ENCODE measurements at places on chromosomes 6 and 20. TPM values are rescaled to one million over a fixed set of nuclear protein-coding genes. Genes with fewer than 3 reads are reported as not detected.

TGM3 gene
- total RNA-seq: not detected

ADTRP gene
- 0.45 TPM for total RNA-seq

RFX6 gene
- total RNA-seq: not detected

CNKSR3 gene
- 6.2 TPM for total RNA-seq

LRP11 gene
- 20.0 TPM for total RNA-seq

BAG2 gene
- total RNA-seq: 7.2 TPM

EFCAB8 gene
- 0.20 TPM for total RNA-seq

MYB gene
- total RNA-seq: 7.6 TPM

TP53TG5 gene
- total RNA-seq: not detected

PACRG gene
- total RNA-seq: not detected

TMX4 gene
- 7.8 TPM for total RNA-seq

CFAP206 gene
- not detected for total RNA-seq

TFAP2D gene
- not detected for total RNA-seq

C20orf202 gene
- total RNA-seq: not detected

SOX18 gene
- total RNA-seq: 0.23 TPM

ME1 gene
- 3.9 TPM for total RNA-seq

DLL1 gene
- 3.8 TPM for total RNA-seq

ARHGAP18 gene
- 4.5 TPM for total RNA-seq

DEFB124 gene
- not detected for total RNA-seq

BMP5 gene
- total RNA-seq: not detected

GJA1 gene
- 775 TPM for total RNA-seq

PDCD2 gene
- 116 TPM for total RNA-seq

LTB gene
- total RNA-seq: 0.43 TPM

HSPA12B gene
- 4.9 TPM for total RNA-seq

BNIP5 gene
- not detected for total RNA-seq

ERVFRD-1 gene
- total RNA-seq: not detected

TBC1D20 gene
- 16.2 TPM for total RNA-seq

IFT52 gene
- 31.6 TPM for total RNA-seq

TENT5A gene
- 2.9 TPM for total RNA-seq

HSD17B8 gene
- total RNA-seq: 3.3 TPM

OXT gene
- total RNA-seq: not detected

GRM1 gene
- total RNA-seq: 1.3 TPM

HELZ2 gene
- total RNA-seq: 17.5 TPM

AP5S1 gene
- total RNA-seq: 3.4 TPM

CDH4 gene
- total RNA-seq: 7.4 TPM

OTOR gene
- total RNA-seq: not detected

GINS1 gene
- 68.4 TPM for total RNA-seq

TBXT gene
- total RNA-seq: 0.25 TPM

RAB23 gene
- total RNA-seq: 17.5 TPM

ATAT1 gene
- total RNA-seq: 15.9 TPM

SPATA25 gene
- 3.0 TPM for total RNA-seq

EYA2 gene
- 1.6 TPM for total RNA-seq

LCA5 gene
- 3.6 TPM for total RNA-seq

RBM24 gene
- total RNA-seq: 0.38 TPM

GJA10 gene
- not detected for total RNA-seq

PLCB4 gene
- total RNA-seq: 14.1 TPM

PPDPF gene
- total RNA-seq: 138 TPM

ELOVL2 gene
- 0.69 TPM for total RNA-seq

C6orf52 gene
- total RNA-seq: 1.5 TPM

ORC3 gene
- 60.9 TPM for total RNA-seq
